Epithelial cell of proximal tubule (primary cell): ENCODE measurements at places on chromosomes 11 and 22.

DNA sequence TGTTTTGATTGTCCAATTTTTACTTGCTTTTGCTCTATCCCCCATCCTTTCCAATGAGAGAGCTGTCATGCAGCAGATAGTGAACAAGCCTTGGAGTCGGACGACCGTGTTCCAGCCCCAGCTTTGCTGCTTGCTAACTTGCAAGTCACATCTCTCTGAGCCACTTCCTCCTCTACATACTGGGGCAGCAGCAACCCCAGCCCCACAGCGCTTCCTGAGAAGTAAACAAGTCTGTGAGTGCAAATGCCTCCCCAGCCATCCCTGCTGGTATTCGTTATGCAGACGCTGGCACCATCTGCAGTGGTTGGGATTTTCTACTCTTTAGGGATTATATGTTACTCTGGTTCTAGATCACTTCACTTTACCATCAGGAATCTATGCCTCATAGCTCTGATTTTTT lies 35.0 kb downstream of the TPBGL start:
- DNase-seq: no peak

DNA sequence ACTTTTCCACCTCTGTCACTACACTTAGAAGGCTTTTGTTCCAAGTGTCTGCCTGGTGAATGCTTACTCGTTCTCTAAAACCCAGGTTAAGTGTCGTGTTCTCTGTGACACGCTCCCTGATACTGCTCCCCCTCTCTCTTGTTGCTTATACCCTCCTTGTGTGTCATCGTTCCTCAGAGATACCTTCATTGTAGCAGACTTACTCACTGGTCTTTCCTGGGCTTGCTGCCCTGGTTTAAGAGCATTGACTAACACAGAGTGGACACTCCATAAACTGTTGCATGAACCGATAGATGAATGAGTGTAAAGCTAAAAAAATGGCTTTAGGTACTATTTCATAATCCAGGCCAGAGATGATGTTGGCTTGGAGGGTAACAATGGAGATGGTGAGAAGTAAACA lies 171.3 kb downstream of the GRIK4 start:
- no peak for DNase-seq

DNA sequence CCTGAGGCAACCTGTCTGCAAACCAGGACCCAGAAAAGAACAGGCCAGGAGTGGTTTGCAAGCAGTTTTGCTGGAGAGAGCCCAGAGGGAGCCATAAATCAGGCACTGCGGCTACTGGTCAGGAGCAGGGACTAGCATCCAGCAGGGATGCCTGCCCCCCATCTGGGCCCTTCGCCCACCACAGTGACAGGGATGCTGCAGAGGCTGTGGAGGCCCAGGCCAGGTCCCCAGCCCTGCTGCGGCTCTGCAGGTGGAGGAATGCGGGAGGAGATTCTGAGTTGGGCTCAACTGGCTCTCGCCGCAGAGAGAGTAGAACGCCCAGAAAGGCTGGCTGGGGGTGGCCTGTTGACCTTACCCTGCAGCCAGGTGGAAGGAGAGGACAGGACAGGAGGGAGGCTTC lies 16.4 kb upstream of the NEFH start:
- no peak for DNase-seq

GRCh38 chr11:117392979-117393378 lies 65.3 kb downstream of the CEP164 start:
- DNase-seq: no peak

DNA sequence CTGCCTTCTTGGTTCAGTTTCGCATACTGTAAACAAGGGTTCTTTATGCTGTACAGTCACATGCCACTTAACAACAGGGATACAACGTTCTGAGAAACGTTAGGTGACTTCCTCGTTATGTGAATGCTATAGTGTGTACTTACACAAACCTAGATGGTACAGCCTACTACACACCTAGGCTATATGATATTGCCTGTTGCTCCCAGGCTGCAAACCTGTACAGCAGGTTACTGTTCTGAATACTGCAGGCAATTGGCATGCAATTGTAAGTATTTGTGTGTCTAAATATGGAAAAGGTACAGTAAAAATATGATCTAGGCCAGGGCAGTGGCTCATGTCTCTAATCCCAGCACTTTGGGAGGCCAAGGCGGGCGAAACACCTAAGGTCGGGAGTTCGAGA lies 85.7 kb upstream of the PRDM11 start:
- DNase-seq: no peak

- DNase-seq: no peak
These were observed 5.5 kb downstream of the KIAA0930 start for GRCh38 chr22:45235101-45235777.

GRCh38 chr22:46598737-46599424 lies 21.3 kb upstream of the GRAMD4 start:
- no peak for DNase-seq

DNA sequence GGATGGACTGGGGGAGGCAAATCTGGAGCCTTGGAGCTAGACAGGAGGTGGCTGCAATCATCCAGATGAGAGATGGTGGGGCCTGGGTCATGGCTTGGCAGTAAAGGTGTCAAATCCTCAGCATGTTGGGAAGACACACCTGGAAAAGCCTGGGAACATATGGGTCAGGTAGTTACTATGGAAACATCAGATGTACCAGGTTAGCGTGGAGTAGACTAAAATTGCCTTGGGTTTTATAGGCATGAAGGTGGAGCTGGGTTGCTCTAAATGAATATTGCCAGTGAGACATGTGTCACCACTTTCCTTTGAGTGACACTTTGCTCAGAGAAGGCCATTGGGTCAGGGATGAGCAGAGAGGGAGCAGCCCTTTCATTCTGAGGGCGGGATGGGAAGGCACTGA lies 473.7 kb downstream of the TBC1D22A start:
- DNase-seq: no peak

DNA sequence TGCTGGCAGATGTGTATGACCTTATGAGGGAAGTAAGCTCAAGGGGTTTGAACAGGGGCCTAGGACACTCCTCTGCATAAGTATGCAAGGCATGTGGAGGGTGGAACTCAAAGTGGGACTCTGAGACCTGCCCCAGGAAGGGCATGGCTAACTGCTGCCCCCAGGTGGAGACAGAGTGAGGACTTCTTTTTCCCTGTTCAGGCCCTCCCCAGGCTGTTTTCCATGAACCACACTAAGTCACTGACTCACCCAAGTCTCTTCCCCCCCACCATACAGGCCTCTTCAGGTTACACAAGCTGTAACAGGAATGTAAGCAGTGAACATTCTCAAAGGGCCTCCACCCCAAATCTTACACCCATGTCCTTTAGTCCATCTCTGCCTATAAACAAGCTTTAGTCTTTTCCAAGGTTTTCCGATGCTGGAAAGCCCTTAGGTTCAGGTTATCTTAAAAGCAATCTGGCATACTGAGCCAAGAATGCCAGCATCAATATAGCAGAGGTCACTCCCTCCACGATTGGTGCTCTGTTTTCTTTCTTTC lies 13.1 kb downstream of the EEF1G start:
- peak; percentile 91 for DNase-seq

- no peak for DNase-seq
These were observed 12.6 kb upstream of the EIF3M start for GRCh38 chr11:32571039-32571438.

DNA sequence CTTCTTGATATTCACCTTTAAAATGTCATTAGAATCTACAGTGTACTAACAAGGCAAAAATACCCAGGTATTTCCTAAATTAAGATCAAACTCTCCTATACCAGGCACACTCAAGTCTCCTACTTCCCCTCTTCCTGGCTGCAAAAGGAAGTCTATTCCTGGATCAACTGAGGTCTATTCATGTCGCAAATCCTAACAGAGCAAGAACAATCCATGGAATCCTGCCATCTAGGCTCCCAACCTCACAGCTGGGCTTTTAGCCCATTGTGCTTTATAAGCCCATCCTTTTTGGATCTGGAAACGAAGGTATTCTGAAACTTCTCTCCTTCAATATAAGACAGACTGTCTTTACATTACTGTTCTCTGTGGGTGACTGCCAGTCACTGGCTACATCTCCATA lies 161.8 kb downstream of the SOX6 start:
- DNase-seq: no peak

GRCh38 chr22:24138649-24139420 lies 42.5 kb upstream of the SUSD2 start:
- no peak for DNase-seq
